ENCODE measurements at places on chromosomes 6 and 20.

- peak; percentile 1 for DNase-seq
These were observed 728.3 kb downstream of the EPHA7 start for GRCh38 chr6:92690997-92691599.

- DNase-seq, result no peak
These were observed 36.2 kb upstream of the ADTRP start for GRCh38 chr6:11814819-11815218.

- no peak for DNase-seq
These were observed 1008.4 kb downstream of the PHF3 start for GRCh38 chr6:64644024-64644423.

DNA sequence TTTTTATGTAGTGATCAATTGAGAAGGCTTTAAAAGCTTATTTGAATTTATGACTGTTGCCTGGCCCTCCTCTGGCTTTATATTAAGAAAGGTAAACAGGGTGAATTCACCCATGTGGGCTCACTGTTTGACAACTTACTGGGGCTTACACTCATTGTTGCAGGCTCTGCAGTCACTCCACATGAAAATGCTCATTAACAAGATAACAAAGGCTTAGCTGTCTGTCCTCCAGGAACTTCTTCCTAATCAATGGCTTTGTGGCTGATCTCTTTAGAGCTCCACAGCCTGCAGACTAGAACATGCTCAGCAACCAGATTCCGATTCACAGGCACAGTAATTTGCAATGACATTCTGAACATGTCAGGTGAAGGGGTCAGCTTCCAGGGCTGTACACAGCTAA lies 323.2 kb upstream of the MAN1A1 start:
- no peak for DNase-seq

DNA sequence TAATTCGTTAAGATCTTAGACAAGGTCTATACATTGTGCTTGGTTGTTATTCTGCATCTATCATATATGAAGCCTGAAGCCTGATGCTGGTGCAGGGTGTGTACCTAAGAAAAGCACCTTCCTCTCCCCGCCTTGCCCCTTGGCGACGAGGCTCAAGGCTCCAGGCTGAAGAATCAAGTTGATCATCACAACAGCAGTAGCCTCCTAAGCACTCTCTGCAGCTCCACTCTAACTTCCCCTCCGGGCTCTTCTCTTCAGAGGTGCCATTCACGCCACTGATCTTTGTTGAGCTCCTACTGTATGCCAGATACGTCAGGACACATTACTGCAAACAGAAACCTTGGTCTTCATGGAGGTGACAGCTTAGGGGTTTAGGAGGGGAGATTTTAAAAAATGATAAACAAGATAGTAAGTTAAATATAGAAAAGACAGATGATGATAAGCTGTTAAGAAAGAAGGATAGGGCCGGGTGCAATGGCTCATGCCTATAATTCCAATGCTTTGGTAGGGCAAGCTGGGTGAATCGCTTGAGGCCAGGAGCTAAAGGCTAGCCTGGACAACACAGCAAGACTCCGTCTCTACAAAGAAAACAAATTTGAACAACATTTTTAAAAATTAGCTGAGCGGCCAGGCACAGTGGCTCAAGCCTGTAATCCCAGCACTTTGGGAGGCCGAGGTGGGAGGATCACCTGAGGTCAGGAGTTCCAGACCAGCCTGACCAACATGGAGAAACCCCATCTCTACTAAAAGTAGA lies 38.4 kb upstream of the ZNF217 start:
- no peak for DNase-seq

DNA sequence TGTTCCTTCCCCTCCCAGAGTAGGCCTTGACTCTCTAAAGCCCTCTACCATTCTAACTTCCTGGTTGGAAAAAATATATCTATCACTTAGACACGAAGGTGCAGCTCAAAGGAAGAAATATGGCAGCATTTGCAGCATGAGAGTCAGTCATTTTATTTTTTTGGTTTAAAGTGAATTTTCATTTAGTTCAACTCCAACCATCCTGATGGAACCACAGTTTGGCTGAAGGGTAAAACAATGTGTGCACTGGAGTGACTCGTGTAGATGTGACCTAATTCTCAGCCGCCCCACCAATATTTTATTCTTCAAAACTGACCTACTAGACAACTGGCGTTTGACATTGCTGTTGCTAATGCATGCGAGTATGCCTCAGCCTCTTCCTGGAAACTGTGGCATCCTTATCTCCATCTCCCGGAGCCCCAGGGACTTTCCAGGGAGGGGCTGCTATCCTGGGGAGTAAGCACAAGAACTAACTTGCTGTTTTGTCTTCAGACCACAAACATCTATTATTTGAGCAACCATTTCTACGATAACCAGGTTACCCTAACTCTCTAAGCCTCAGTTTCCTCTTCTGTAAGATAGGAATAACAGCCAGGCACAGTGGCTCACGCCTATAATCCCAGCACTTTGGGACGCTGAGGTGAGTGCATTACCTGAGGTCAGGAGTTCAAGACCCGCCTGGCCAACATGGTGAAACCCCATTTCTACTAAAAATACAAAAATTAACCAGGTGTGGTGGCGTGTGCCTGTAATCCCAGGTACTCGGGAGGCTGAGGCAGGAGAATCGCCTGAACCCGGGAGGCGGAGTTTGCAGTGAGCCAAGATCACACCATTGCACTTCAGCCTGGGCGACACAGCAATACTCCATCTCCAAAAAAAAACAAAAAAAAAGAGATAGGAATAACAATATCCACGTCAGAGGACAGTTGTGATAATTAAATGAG lies 148.7 kb upstream of the JARID2 start:
- DNase-seq, result peak; percentile 54

DNA sequence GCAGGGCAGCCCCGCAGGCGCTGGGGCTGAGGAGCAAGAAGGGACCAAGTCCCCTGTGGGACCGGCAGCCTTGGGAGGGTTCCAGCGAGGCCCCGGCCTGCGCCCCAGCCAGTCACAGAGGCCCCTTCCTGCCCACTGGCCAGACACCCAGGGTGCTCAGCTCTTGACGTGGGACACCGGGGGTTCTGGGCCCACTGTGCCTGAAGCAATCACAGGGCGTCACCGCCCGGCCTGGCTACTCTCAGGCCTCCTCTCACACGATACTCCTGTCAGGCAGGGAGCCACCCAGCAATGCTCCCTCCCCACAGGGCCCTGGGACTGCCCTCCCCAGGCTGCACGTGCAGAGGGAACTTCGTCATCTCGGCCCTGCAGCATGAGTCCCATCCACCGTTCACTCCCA lies 14.5 kb downstream of the TAF4 start:
- no peak for DNase-seq

GRCh38 chr6:130829333-130829910 lies 2.2 kb downstream of the SMLR1 start:
- DNase-seq, result no peak

DNA sequence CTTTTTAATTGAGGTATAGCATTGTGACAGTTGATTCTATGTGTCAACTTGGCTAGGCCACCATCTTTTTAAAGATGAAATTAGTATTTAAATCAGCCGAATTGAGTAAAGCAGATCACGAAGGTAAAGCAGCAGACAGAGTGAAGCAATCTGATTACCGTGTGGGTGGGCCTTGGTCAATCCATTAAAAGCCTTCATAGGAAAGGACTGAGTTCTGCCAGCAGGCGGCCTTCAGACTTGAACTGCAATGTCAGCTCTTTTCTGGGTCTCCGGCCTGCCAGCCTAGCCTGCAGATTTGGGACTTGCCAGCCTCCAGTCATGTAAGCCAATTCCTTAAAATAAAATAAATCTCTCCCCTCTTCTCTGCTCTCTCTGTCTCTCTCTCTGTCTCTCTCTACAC lies 22.4 kb upstream of the TGM2 start:
- DNase-seq, result no peak

GRCh38 chr20:59600472-59600871 lies 3.9 kb upstream of the PHACTR3 start:
- DNase-seq, result no peak

Measured in A172 (cell line).